Left ventricle myocardium inferior (tissue), 1 donor: ENCODE measurements at places on chromosomes 2 and 18.

GRCh38 chr2:174247474-174248186 lies 702 bp downstream of the OLA1 start:
- DNase-seq: no peak

- no peak for DNase-seq
Measured at GRCh38 chr2:238003234-238004031, 36.6 kb downstream of the UBE2F start.

GRCh38 chr18:3595369-3596273 lies 145.6 kb downstream of the TGIF1 start:
- DNase-seq: no peak

- no peak for DNase-seq
Measured at GRCh38 chr2:174833737-174834136, 69.5 kb upstream of the CHRNA1 start.

DNA sequence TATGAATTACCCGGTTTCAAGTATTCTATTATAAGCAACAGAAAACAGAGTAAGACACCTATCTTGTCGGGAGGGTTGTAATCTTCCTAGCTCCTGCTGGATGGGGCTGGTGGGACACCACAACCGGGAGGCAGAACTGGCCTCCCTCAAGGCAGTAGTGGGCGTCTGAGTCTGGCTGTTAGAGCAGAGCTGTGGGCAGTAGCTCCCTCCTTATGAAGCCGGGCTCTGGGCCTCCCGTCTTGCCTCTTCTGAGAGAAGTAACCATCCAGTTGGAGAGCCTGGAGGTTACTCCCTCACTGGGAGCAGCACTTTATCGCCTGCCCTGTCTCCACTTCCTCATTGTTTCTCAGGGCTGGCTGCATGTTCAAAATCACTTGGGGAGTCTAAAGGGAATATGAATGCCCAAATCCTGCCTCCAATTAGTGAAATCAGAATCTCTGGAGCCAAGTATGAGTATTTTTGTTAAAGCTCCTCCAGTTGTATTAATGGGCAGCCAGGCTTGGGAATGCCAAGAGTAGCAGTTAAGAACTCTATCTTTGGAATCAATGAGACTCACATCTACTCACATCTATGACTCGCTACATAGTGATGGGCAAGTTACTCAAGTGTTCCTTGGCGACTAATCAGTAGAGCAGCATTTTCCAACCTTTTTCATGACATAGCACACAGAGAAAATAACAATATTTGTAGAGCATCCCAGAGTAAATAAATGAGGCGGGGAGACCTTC lies 27.3 kb upstream of the NRP2 start:
- no peak for DNase-seq

GRCh38 chr18:12479982-12480381 lies 72.3 kb downstream of the PRELID3A start:
- no peak for DNase-seq

- DNase-seq: no peak
Measured at GRCh38 chr18:58324824-58325480, 280.9 kb downstream of the NEDD4L start.

GRCh38 chr18:58615140-58616132 lies 13.5 kb downstream of the ALPK2 start:
- DNase-seq: no peak

DNA sequence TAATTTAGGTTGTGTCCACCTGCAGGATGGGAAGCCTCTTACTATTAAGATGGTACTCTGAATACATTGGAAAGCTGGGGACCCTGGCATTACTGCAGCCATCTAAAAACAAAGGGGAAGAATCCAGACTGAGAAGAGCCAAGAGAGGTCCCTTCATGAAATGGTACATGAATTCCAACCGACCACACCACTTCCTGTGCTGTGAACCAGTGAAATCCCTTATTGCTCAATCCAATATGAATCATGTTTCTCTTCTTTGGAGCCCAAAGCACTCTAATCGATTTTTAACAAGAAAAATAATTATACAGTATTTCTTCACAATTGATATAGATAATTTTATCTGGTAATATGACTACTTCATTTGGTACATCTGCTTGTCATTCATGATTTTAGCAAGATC lies 479.7 kb upstream of the RAB6C start:
- no peak for DNase-seq

- no peak for DNase-seq
Measured at GRCh38 chr2:122028371-122029100, 273.1 kb downstream of the TSN start.

DNA sequence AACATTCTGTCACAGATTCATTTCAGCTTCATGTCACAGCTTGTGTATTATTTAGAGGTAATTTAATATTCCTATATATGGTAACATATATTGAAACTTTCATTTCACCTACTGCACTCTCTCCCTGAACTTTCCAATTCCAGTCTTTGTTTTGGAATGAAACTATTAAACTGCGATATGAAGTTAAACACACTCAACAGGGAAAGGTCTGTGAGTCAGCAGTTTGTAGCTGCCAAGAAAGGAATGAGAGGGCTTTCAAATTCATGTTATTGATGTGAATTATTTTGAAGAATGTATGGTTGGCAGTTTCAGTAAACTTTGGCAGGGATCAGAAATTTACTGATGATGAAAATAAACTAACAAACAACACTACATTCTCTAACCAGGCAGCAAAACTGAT lies 148.3 kb downstream of the HNMT start:
- no peak for DNase-seq

- DNase-seq: no peak
Measured at GRCh38 chr2:230323385-230324106, 3.4 kb upstream of the SP140L start.

DNA sequence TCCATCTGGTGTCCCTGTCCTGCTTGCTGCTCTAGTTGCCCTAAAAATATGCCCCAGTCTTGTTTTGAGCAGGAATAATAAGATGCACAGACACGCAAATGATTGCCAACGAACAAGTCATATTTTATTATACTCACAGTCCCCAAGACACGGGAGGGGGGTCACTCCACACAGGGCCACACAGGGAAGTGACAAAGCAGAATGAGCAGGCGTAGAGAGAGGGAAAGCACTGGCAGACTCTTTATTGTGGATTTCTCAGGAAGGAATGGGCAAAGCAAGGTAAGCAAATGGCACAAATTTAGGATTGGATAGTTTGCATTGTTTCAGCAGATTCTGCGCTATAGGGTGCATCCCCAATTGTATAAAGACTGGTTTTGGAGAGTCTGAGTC lies 20.7 kb upstream of the ZDBF2 start:
- no peak for DNase-seq

DNA sequence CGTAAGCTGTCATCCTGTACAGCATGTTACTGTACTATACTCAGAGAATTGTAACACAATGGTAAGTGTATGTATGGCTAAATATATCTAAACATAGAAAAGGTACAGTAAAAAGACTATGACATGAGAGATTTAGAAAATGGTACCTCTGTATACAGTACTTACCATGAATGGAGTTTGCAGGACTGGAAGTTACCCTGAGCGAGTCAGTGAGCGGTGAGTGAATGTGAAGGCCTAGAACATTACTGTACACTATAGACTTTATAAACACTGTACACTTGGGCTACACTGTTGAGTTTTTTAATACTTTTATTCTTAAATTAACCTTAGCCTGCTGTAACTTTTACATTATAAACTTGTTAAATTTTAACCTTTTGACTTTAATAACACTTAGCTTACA lies 1.5 kb downstream of the DDX18 start:
- no peak for DNase-seq
